ENCODE measurements at places on chromosomes 1 and 21.

DNA sequence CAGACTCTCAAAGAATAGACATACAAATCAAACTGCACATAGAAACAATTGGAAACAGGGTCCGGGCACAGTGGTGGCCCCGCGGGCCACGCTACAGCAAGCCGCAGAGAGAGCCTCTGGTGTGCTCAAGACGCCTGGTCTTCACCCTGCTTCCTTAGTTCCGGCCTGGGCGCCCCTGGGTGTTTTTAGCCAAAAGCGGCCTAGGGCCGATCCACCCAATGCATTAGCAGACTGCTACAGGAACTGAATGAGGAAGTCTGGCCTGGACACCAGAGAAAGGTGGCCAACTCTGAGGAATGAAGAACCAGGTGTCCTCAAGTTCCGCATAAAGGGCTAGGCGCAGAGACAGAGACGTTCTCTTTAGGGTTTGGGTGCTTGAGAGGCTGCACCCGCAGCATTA, 1.7 kb downstream of the PRRX1 start:
- no peak for DNase-seq

- no peak for DNase-seq
Measured at GRCh38 chr1:238396140-238396539, 505.4 kb upstream of the ZP4 start.

- no peak for DNase-seq
Measured at GRCh38 chr1:51316846-51317120, 13.6 kb downstream of the TTC39A start.

- no peak for DNase-seq
Measured at GRCh38 chr1:166905900-166906299, 29.8 kb upstream of the TADA1 start.

- no peak for DNase-seq
Measured at GRCh38 chr1:150976879-150977694, 2.5 kb upstream of the CERS2 start.

- DNase-seq: no peak
Measured at GRCh38 chr21:45078877-45079281, 4.5 kb downstream of the ADARB1 start.

DNA sequence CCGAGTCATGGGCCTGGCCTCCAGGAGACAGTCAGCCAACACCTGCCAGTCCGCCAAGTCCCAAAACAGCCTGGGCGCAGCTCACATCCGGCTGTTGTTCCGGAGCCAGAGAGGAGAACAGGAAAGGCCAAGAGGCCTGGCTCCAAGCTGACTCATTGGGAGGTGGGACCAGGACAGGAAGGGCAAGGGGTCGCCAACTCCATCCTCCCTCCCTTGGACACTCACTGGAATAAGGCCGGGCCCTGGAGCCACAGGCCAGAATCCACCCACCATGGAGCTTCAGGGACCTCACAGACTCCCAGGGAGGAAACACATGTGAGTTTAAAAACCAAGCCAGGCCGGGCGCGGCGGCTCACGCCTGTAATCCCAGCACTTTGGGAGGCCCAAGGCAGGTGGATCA, 25.1 kb upstream of the CLIC4 start:
- DNase-seq: no peak

GRCh38 chr1:101769520-101769919, 227.2 kb downstream of the OLFM3 start:
- peak; percentile 4 for DNase-seq

- peak; percentile 59 for DNase-seq
Measured at GRCh38 chr1:74468982-74469603, 43.3 kb downstream of the LRRC53 start.

DNA sequence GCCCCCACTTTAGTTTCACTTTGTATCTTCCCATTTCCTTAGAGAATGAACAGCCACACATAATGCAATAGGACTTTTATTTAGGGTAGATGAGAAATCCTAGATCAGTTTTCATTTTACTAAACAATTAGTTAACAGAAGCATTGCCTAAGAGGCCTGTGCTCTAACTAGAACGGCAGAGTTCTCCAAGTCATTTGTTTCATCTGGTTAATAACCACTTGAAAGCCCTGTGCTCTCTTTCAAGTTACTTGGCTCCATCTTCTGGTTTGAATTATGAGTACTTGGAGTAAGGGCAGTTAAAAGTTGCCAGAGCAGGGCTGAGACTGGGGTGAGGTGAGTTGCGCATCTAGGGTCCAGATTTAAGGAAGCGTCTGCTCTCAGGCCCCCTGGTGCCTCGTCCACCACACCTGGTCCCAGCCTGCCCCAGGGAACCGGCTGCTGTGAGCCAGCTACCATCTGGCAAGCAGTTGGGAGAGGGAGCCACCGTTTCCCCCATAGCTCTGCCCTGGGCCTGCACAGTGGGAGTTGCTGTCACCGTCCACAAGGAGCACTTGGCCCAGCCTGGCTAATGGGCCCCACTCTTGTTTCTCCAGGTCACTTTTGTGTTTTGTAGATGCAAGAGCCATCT, 18.1 kb upstream of the SLC44A3 start:
- peak; percentile 22 for DNase-seq

- DNase-seq: no peak
Measured at GRCh38 chr1:89721351-89721750, 88.4 kb downstream of the LRRC8C start.

- DNase-seq: no peak
Measured at GRCh38 chr1:117370509-117370908, 3.3 kb downstream of the MAN1A2 start.

- DNase-seq: no peak
Measured at GRCh38 chr1:204358605-204359004, 1.1 kb downstream of the PLEKHA6 start.

GRCh38 chr21:28892199-28893111, 100.2 kb downstream of the LTN1 start:
- no peak for DNase-seq

GRCh38 chr1:6975331-6976043, 190.2 kb downstream of the CAMTA1 start:
- no peak for DNase-seq

DNA sequence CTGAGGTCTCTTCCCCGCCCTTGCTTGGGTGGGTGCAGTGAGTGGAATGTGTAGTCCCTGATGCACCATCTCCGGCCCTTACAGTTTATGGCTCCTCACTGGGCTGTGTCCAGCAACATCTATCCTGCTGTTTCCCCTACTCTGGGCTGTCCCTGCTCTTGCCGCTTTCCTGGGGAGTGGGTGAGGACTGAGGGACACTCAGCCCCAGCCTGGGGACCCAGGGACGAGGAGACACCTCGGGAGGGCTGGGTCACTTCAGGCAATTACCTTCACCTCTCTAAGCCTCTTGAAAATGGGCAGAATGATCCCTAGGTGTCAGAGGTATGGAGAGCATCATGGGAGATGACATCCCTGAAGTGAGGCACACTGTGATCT, 13.6 kb upstream of the LRP8 start:
- DNase-seq: no peak

DNA sequence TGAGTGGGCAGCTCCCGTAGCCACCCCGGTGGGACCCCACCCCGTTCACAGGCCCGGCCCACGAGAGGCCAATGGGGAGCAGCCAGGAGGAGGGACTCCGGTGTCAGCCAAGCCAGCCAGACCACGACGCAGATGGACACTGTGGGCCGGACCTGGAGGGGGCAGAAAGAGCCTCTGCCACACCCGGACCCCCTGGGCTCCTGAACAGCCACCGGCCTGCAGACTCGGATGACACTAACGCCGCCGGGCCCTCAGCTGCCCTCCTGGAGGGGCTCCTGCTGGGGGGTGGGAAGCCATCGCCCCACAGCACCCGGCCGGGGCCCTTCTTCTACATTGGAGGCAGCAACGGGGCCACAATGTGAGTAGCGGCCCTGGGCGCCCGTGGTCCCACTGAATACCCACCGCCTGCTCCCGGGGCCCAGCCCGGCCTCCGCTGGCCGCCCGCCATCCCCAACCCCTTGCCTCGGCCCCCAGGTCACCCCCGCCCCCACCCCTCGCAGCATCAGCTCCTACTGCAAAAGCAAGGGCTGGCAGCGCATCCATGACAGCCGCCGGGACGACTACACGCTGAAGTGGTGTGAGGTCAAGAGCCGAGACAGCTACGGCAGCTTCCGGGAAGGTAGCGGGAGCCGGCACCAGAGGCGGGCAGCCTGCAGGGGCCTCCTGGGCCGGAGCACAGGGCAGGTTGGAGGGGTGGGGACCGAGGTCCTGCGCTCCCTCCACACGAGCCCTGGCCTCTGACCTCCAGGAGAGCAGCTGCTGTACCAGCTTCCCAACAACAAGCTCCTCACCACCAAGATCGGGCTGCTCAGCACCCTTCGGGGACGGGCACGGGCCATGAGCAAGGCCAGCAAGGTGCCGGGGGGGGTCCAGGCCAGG, 6.5 kb downstream of the TTLL10 start:
- DNase-seq: no peak

DNA sequence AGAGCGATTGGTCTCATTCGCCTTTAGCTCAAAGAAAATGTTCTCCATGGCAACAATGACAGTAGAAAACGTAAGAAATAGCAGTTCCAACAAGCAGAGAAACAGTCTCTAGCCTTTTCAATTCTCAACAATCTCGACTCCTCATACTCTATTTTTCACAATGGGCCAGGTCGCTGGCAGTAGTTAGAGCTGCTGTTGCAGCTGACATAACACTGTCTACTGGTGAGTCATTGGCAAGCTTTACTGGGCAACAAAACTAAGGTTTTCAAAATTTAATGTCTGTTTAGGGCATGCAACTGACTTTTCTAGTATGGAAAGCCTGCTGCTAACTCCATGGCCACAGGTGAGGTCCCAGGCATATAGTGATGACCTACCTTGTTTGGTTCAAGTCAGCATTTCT, 221.1 kb upstream of the KAZN start:
- no peak for DNase-seq

DNA sequence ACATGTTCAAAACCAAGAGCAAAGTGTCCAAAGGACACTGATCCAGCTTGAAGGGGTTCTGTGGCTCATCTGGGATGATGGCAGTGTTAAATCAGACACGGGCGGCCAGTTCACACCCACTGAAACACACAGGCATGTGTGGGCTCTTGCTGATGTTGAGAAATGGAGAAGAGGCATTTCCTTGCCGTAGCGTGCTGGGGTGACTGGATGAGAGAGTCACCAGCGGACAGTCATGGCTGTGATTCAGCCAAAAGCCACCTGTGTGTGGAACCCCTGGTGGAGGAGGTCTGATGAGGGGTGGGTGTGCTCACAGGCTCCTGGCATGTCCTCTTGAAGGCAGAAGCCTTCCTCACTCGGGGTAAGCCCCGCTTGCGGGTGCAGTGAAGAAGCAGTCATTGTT, 7.2 kb downstream of the C1orf35 start:
- DNase-seq: no peak

- DNase-seq: no peak
Measured at GRCh38 chr1:230175163-230175747, 108.2 kb downstream of the GALNT2 start.

DNA sequence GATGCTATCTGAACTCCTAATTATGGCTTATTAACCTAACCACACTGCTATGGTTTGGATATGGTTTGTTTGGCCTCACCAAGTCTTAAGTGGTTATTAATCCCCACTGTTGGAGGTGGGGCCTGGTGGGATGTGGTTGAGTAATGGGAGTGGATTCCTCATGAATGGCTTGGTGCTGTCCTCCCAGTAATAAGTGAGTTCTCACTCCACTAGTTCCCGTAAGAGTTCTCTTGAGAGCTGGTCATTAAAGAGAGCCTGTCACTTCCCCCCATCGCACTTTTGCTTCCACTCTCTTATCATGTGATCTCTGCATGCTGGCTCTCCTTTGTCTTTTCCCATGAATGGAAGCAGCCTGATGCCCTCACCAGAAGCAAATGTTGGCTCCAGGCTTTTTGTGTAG, 328.8 kb downstream of the PLA2G4A start:
- peak; percentile 14 for DNase-seq

DNA sequence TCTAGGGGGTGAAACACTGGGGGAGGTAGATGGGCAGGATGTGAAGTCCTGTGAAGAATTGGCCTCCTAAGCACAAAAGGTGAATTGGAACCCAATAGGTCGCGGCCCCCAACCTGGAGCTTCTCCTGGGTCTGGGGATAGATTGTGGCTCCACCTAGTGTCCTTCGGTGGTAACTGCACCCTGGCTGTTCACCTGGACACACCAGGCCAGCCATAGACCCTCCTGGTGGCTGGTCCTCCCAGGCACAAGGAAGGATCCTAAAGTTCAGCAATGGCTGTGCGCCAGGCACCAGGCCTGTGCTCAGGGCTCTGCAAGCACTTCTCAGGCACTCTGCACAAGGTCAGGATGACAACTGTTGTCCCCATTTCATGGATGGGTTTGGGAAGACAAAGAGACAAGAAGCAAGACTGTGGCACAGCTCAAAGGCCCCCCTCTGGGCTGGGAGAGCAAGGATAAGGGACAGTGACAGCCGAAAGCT, 13.5 kb downstream of the ESPN start:
- DNase-seq: peak; percentile 66

DNA sequence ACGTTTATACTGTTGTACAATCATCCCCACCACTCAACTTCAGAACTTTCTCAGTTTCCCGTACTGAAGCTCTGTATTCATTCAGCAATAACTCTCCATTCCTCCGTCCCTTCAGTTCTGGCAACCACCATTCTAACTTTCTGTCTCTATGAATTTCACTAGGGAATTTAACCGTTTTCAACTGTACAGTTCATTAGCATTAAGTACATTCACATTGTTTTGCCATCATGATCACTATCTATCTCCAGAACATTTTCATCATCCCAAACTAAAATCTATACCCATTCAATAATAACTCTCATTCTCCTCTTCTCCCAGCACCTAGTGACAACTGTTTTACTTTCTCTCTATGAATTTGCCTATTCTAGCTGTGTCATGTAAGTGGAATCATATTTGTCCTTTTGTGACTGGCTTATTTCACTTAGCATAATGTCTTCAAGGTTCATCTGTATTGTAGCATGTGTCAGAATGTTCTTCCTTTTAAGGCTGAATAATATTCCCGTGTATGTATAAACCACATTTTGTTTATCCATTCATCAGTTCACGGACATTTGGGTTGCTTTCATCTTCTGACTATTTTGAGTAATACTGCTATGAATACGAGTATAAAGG, 75.0 kb downstream of the CEP350 start:
- no peak for DNase-seq

Data from NCI-H1417 (cell line).